Astrocyte of the cerebellum (primary cell): ENCODE measurements at places on chromosomes 5 and 9.

- DNase-seq: no peak
Measured at GRCh38 chr9:91945277-91946085, 4.5 kb downstream of the ROR2 start.

DNA sequence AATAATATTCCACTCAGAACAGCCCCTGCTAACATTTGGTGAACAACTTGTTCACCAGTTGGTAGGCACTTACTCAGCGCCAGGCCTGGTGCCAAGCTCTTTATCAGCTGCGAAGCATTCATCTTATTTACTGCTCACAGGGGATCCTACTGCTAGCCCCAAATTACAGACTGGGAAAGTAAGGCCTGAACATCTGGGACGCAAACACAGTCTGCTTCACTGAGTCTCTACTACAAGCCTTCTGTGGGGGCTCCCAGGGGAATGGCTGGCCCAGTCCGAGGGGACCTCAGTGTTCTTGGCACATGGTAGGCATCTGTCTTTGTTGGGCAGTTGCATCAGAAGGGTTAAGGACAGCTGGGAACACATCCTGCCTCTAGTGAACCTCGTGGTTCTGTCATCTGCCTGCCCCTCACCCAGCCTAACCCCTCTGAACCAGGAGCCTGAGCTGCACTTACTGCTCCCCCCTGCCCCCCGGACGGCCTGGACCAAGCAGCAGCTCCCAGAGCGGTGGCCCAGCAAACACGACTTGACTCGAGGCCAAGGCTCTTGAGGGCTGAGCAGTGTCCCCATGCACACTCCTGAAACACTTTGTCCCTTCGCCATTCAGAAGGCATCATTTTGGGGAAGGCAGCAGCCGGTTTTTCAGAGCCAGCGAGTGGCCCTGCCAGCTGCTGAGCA, at the start of gene PHYHD1:
PHYHD1 (plus strand) TSS at position 602 of the 678 bp plus-strand sequence. CDS start 1,342 bp downstream, outside the sequence.
- no peak for DNase-seq

DNA sequence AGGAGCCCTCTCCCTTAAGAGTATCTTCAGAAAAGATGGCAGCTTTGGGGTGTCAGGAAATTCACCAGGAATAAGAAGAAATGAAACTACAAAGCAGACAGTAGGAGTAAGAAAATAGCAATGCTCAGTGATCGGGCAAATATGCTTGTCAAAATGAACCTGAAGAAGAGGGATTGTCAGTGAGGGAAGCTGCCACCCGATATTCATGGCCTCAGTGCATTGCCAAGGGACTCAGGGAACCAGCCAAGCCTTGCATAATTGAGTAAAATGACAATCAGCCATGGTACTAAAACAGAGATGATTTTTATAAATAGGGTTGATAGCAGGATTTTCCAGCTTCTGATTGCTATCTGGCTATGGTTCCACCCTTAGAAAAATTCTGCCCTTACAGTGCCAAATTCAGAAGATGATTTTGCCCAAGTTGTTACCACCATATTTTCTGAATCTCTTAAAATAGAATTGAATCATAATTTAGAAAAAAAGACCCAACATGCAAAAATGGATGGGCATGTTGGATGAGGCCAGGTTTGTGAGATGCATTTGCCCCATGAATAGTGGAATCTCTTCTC, 274.0 kb downstream of the NTRK2 start:
- no peak for DNase-seq

GRCh38 chr9:81974764-81975163, 13.8 kb upstream of the SPATA31D1 start:
- DNase-seq: no peak

DNA sequence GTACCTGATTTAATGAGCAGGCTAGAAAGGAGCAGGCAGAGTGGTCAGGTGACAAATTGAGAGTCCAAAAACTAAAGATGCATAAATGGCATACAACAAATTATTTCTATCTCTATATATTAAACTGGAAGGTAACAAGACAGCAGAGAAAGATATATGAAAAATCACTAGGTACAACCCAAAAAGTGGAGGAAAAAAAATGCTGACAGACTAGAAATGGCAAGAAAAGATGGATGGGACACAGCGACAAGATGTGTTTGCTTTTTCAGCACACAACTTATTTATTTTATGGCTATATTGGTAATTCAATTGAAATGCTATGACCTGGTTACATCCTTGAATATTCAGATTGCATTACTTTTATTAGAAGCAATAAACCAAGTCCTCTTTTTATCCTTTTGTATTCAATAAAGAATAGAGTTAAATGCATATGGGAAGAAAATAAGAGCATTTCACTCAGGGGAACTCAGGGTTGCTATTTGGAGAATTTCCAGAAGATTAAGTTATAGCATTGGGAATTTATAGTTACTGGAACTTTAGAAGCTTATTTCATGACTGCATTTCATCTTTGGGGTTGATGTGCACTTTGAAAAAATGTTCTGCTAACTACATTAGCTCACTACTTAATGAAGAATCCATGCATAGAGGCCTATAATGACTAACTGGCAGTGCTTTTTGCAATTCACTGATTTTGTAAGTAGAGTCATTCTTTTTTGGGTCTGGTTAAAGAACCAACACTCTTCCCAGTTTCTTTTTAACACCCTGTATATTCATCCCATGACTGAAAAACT, 566.6 kb upstream of the TUSC1 start:
- no peak for DNase-seq

DNA sequence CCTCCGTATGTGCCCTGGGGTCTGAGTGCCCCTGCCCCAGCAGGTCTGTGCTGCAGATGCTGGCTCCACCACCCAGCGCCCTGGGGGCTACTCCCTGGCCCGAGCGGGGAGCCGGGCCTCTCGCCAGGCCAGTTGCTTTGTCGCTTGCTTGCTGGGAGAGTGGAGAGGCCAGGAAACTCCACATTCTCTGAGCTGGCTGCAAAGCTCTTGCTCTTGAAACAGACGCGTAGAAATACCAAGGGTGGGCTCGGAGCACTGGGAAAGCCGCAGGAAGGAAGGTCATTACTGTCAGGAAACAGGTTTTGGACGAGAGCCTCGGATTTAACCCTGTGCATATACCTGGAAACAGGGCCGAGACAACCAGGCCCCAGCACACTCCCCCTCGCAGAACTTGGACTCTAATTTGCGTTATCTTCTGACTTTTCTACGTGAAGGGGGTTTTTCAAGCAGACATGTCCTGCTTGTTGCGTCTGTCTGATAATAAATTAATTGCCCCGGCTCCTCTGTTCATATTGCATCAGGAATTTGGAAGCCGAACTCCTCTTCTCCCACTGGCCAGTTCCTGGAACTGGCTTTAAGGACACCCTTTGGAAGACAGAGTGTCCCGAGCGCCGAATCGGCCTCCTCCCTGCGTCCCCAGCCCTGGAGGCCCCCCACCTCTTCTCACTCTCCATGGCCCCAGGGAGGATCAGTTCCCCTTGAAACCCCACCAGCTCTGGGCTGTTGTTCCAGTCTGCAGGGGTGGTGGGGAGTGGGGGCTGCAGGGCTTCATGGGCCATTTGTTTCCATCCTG, 11.2 kb downstream of the ADAMTSL2 start:
- no peak for DNase-seq

- no peak for DNase-seq
Measured at GRCh38 chr9:108153416-108153815, 663.8 kb upstream of the KLF4 start.

DNA sequence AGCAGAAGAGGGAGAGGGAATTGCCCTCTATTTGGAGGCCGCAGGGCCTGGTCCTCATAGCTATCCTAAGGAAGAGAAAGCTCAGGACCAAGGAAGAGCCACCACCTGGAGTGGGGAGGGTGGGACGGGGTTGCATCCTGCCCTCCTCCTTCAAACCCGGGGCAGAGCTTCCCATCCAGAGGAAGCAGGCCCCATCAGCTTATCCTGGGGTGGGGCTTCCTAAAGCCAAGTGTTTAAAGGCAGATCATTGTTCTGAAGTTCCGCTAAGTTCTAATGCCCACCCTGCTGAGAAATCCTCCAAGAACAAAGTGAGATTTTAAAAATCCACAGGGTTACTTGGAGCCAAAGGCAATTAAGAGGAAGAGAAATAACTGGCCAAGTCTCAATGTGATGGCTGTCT, 210.3 kb downstream of the C9orf152 start:
- DNase-seq: no peak

DNA sequence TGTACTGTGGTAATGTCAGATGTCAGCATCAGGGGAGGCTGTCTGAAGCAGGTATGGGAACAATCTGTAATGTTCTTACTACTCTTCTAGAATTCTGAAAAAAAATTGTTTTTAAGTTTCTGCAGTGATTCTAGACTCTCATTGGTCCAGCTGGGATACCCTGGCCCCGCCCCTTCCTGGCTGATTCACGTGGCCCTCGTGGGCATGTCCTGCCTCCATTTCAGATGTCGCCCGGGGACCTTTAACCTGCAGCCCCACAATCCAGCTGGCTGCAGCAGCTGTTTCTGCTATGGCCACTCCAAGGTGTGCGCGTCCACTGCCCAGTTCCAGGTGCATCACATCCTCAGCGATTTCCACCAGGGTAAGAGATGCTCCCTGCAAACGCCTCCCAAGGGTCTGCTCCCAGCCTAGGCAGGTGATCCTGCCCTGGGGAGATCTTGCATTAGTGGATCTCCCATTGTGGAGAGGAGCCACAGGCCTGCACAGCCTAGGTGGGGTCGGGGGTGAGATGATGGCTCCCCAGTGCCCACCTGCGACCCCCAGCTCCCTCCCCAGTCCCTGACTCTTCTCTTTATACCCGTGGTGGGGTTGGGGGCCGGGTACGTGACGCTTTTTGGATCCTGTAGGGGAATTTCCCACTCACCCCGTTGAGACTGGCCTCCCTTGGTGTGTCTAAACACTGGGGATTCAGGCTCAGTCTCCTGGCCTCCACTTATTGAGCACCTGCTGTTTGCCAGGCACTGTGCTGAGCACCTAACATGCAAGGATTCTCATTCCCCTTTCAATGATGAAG, 36.5 kb downstream of the LAMC3 start:
- DNase-seq: no peak

DNA sequence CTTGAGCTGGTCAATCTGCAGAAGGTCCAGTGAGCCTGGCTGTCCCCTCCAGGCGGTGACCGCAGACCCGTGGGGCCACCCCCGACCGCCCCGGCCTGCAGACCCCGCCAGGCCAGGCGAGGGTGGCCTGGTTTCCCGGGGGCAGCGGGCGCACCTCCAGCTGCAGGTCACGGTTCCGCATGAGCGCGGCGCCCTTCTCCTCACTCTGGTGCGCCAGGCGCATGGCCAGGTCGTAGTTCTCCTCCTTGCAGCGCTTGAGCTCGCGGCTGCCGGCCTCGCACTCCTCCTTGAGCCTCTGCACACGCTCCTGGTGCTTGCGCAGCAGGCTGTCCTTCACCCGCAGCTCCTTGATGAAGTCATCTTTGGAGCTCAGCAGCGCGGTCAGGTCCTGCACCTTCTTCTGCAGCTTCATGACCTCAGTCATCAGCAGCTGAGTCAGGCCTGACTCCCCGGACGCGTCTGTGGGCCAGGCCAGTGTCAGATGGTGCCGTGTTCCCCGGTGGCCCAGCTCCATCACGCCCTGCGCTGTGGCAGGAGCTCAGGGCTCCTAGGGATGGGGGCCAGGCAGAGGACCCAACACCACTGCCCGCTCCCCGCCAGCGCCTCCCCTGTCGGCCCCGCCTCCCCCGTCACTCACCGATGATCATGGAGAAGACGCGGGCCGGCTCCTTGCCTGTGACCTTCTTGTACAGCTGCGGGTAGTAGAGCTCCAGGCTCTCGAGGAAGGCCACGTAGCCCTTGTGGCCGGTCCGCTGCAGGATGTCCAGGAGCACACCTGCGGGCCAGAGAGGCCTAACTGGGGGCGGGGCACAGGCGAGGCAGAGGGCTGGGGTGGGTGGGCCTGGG, 2.6 kb downstream of the CARD9 start:
- no peak for DNase-seq

DNA sequence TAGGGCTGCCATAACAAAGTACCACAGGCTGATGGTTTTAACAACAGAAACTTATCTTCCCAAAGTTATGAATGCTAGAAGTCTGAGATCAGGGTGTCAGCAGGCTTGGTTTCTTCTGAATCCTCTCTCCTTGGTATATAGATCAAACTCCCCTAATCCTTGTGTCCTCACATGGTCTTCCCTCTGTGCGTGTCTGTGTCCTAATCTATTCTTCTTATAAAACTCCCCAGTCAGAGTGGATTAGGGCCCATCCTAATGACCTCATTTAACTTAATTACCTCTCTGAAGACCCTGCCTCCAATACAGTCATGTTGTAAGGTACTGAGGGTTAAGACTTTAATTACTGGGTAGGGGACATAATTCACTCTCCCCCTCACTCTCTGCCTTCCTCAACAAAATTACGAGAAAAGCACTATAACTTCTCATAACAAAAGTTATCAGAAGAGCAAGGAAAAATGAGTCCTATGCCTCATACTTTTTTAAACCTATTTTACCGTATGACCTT, 68.6 kb downstream of the DPYSL3 start:
- no peak for DNase-seq
